Lower lobe of right lung (tissue), 2 donors: ENCODE measurements at places on chromosomes 1 and 21. TPM values are rescaled to one million over a fixed set of nuclear protein-coding genes. Genes with fewer than 3 reads are reported as not detected.

DNA sequence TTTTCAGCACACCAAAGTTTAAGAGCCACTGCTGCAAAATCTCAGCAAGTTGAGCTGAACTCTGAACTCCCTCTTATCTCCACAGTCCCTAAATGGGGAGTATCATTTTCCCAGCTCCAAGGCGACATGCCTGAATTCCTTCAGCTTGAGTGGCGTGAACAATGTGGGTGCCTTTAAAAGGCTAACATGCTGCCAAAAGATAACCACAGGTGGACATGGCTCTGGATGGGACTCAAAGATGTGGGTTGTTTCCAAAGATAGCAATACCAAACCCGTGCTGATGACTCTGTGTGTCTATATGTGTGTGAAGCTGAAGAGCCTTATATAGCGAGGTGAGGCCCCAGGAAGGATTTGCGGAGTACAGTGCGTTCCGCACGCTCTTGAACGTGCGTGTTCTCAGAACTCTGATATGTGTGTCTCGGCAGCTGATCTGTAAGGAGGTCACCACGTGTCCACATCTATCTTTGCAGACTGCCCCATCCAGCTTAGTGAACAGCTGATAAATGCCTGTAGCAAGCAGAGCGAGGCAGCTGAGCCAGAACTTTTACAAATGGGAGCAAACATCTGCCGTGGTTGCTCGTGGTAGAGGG is 189.2 kb downstream of the DYRK1A start:
- no peak for DNase-seq

HTR6 gene
- total RNA-seq = not detected

DNA sequence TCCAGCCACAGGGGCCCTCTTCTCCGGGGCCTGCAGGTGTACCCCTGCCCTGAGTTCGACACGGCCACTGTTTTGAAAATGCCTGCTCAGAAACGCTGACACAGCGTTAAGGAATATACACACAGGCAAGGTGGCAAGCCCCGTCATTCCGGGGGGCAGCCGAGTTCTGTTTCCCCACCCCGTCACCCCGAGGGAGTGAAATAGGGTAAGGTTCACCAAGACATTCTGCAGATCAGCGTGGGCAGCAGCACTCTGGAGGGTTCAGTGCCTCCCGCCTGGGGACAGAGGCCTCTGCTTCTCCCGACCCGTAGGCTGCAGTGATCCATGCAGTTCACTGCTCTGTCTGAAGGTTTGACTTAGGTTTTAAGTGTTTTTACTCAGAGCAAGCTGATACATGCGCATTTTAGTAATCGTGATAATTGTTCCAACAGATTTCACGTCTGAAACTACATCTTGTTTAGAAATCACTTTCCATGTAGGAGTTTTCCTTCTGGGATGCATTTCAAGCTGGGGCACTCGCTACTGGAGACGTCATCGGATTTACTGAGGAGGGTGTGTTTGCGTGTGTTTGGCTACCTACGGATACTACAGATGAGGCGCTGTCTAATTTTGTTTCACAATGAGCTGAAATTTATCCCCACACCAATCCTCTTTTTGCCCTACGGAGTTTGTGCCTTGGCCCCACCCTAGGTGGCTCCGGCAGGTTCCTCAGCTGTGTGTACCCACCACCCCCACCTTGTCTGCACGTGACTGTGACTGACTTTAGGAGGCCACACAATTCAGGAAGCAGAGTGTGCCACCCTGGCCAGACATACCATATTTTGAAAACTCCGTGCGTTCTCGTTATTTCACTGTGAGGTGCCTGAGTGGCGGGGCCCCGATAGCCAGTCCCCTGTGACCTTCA is 63.5 kb downstream of the AGPAT3 start:
- DNase-seq = no peak

HFM1 gene
- 1.2 TPM for total RNA-seq

DNA sequence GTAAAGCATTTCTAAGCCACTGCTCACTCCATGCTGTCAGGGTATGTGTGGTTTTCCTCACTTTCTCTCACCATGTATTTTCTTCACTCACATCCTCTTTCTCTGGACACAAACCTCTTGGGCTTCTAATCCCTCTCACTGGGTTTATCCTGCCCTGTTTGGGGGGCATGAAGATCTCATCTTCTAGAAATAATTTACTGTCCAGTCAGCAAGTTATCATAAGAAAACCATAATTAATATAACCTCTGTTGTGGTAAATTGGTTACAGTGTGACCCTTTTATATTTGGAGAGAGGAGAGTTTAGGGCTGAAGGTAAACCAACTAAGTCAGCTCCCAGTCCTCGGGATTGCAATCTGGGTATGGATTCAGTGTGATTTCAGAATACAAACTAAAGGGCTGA is 213.8 kb upstream of the PROX1 start:
- no peak for DNase-seq
